ENCODE measurements at places on chromosomes 16 and 17.

- no peak for DNase-seq
Measured at GRCh38 chr17:28180449-28180848, 138.0 kb downstream of the NLK start.

DNA sequence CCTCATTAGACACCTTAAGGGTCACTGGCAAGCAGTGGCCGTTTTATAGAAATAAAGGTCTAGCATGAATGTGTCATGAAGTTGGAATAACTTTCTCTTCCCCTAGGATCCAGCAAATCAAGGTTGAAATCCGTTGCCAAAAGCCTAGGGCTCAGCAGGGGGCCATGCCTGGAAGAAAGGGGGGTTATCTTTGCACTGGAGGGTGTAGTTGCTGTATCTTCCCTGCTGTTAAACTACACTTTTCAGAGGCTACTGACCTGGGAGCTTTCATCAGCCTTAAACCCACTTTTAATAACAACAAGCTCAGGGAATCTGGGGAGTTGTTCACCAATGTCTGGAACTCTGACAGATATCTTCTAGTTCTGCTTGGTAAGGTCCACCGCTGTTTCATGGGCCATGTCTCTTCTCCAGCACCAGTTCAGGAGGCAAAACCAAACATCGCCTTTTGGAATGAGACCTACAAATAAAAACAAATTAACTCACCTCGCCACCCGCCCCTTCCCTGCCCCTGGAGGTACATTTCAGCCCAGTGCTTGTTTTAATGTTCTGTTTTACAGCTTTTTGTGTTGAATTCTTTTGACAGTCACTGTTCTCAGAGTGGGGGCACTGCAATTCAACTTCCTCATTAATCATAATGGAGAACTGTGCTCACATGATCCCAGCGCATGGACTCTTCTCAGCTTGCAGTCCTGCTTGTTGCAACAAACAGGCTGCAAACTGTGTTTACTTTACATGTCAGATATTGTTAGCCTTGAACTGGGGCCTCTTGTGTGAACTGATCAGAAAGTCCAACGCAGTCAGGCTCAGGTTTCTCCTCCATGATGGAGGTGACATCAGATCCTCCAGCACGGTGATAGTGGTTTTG, 508.7 kb downstream of the KCNJ2 start:
- no peak for DNase-seq

GRCh38 chr17:60102632-60103096, 23.9 kb upstream of the HEATR6 start:
- DNase-seq, result no peak

GRCh38 chr16:82852388-82853008, 225.7 kb downstream of the CDH13 start:
- DNase-seq, result no peak

DNA sequence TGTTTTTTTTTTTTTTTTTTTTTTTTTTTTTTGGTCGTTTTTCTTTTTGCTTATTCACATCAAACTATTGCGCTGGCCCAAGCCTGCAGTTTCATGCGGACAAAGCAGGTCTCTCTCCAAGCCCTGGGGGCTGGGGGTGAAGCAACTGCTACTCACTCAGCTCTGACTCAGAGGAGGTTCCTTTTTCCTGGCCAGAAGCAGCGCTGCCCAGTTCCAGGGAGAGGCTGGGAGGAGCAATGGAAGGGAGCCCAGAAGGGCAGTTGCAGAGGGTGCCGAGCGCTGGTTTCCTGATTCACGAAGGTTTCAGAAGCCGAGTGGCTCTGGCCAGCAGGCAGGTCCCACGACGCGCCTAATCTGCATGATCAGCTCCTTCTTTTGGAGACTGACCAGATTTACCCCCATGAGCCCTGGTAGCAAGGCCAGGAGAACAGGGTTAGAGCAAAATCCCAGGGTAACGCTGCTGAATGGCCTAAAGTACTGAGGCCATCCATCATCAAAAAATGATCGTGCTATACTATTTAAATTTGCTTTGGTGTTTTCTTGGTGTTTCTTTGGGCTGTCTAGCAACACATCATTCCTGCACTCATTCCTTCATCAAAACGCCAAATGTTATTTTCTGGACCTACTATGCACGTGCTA, 144.7 kb upstream of the SOX9 start:
- no peak for DNase-seq

GRCh38 chr17:4573669-4574068, 10.7 kb upstream of the SMTNL2 start:
- DNase-seq, result no peak

DNA sequence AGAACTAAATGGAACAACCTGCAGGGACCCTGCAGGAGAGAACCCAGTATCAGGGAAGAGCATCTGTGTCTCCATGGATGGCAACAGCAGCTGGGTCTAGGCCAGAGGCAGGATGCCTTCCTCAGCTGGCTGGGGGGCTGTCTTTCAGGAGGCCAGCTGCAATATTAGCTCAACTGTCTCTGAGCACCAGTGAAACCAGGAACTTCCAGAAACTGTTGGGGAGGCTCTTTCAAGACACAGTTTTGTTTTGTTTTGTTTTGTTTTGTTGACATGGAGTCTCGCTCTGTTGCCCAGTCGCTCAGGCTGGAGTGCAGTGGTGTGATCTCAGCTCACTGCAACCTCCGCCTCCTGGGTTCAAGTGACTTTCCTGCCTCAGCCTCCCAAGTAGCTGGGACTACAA, 7.6 kb downstream of the GPR142 start:
- no peak for DNase-seq

DNA sequence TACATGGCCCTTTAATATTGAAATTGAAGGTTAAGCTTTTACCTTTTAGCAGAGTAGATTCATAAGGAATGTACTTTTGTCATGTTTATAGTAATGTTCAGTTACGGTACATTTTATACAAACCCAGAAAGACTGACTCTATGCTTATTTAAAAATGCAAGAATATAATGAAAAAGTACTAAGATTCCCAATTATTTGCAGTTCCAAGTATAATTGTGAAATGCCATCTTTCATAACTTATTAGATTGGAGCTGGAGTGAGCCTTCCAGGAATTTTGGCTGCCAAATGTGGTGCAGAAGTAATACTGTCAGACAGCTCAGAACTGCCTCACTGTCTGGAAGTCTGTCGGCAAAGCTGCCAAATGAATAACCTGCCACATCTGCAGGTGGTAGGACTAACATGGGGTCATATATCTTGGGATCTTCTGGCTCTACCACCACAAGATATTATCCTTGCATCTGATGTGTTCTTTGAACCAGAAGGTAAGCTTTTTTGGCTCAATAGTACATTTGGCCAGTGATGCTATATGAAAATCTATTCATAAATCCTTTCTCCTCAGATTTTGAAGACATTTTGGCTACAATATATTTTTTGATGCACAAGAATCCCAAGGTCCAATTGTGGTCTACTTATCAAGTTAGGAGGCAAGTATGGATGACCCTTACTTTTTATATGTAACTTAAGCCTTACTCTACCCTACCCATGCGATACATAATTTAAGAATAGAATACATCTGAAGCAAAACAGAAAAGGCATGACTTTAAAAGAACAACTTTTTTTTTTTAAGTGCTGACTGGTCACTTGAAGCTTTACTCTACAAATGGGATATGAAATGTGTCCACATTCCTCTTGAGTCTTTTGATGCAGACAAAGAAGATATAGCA, 4.2 kb downstream of the SRSF2 start:
- no peak for DNase-seq

DNA sequence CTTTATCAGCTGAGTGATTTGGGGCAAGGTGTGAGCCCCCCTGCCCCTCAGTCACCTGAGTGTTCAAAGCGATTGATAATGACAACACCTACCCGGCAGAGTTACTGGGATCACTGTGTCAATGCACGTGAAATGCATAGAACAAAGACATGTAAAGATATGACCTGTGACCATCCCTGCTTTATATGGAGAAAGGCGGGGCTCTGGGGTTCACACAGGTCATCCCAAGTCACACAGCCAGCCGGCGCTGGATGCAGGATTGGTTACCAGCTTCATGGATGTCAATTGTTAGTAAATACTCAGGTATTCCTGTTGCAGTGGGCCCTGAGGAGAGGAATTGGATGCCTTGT, 64.4 kb downstream of the CRISPLD2 start:
- DNase-seq, result no peak

- no peak for DNase-seq
Measured at GRCh38 chr16:1491327-1491726, 1.8 kb upstream of the TELO2 start.

DNA sequence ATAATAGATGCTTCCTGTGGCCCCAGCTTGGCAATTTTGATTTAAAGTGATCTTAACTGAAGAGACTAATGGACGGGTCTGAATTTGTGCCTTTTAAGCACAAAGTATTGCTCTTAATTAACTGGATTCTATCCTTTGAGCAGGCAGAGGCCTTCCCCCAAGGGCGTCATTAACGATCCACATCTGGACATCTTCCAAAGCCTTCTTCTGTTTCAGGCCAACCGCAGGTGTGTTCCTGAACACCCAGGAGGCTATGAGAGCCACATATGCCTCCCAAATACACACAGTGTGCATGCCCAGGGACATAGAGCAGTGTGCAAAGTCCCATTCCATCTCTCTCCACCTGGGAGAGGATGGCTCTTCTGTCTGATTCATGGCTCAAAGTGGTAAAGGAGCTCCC, 42.3 kb downstream of the MAPT start:
- no peak for DNase-seq

- no peak for DNase-seq
Measured at GRCh38 chr17:34424814-34425491, 61.9 kb upstream of the CCL1 start.

GRCh38 chr16:60137891-60138290, 1403.8 kb upstream of the GOT2 start:
- DNase-seq, result no peak

GRCh38 chr16:28587386-28587785, 9.5 kb downstream of the SULT1A2 start:
- DNase-seq, result no peak

DNA sequence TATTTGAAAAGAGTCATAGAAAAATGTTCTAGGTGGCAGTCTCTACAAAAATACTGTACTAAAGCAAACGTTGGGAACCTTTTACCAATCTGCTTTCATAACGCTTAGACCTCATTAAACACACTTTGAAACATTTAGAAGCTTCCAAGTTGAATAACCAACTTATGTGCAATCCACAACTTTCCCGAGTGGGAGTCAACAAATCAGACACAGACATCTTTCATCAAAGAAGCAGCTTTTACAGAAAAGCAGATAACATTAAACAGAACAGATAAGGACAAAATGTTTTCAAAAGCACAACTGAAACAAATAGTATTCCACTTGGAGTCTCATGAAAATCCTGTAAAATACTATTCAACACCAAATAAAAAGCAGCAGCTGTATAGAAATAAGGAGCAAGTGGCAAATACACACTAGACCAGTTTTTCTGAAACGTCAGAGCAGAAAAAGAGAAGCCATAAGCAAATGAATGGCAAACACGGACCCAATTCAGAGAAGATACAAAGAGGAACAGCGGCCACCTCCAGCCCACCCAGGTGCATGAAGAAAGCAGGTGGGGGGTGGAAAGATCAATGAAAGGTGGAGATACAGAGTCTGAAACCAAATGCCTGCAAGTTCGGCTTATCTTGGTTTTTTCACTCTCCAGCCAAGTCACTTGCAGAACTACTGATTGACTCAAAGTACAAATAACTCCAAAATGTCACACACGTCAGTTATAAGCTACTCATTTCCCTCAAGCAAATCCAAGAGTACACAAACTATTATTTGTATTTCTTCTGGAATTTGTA, 18.4 kb upstream of the FBF1 start:
- no peak for DNase-seq

GRCh38 chr16:88809068-88809675, 2.6 kb downstream of the APRT start:
- DNase-seq, result no peak

DNA sequence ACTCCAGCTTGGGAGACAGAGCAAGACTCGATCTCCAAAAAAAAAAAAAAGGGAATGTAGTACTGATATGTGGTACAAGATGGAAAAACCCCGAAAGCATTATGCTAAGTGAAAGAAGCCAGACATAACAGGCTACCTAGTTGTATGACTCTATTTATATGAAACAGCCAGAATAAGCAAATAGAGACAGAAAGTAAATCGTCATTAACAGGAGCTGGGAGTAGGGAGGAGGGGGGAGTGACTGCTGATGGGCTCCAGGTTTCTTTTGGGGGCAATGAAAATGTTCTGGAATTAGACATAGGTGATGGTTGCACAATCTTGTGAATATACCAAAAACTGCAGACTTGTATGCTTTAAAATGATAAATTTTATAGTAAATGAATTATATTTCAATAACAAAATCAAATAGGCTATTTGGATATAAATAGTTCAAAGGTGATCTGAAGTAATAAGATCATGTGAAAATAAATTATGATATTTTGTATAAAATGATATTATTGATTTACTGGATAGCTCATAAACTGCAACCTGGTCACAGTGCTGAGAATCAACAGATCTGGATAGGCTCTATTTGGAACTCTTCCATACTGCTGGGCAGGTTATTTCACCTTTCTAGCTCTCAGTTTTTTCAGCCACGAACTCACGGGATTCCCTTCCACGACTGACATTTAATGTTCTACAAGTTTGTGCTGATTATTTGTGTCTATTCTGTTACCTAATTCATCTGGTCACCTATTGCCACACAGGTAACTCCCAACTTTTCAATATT, 27.1 kb downstream of the ZNF652 start:
- DNase-seq, result no peak

- no peak for DNase-seq
Measured at GRCh38 chr17:14289162-14289561, 11.7 kb upstream of the HS3ST3B1 start.

GRCh38 chr17:29746669-29747068, 124.0 kb upstream of the CORO6 start:
- DNase-seq, result no peak

- no peak for DNase-seq
Measured at GRCh38 chr16:24988593-24989338, 26.4 kb downstream of the ARHGAP17 start.
